ENCODE measurements at places on chromosomes 1 and 21.

GRCh38 chr1:109467301-109467777 lies 993 bp downstream of the SYPL2 start:
- DNase-seq: no peak

DNA sequence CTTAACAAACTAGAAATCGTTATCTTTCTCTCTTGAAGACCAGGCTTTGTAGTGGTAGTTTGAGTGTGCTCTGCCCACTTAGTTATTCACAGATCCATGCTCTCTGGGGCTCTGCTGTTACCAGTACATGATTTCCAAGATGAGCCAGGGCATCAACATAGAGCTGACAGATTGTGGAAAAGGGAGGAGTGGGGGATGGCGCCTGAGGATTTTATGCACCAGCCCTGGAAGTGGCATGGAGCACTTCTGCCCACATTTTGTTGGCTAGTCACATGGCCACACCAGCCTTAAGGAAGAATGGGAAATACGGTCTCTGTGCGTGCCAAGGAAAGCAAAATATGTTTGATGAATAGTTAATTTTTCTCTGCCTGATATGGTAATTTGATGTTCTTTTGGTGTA lies 18.2 kb downstream of the TSNAX start:
- DNase-seq: no peak

DNA sequence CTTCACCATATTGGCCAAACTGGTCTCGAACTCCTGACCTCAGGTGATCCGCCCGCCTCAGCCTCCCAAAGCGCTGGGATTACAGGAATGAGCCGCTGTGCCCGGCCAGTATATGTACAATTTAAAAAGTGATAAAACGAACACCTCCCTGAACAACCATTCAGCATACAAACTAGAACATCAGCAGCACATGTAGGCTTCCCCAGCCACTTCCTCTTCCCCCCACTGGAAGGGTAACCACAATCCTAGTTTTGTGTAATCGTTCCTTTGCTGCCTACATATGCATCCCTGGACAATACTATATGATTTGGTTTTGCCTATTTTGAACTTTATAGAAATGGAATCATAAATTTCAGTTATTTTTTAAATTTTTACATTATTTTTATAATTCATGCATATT lies 60.4 kb downstream of the DESI2 start:
- no peak for DNase-seq

DNA sequence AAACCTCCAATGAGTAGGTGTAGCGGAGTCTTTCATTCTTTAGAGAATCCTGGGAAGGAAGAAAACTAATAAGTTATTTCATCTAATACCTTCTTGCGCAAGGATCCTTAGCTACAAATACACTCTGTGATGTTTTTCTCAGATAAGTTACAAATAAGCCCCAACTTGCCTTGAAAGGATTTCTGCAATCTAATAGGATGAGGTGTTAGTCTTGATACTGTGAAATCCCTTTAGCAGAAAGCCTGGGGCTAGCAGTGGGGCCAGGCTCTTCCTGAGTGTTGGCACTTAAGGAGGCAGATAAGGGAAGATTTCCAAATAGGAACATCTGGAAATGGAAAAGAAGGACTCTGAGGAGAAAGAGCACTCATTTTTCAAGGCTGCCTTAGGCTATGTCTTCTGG lies 168.0 kb upstream of the DAB1 start:
- no peak for DNase-seq

DNA sequence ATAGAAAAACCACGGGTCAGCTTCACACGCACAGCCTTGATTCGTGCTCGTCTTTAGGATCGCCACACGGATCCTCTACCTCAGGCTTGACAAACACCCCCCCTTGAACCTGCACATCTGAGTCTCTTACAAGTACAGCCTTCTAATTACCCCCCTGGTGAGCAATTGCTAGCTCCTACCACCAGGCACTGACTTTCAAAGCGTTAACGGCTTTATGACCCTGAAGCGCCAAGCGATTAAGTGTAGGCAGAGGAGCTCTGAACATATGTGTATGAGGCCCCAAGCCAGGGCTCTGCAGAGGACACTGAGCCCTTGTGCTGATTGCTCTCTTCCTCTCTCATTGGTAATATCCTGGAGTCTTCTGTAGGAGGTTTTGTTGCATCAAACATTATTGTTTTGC lies 55.7 kb upstream of the EPHA8 start:
- DNase-seq: no peak

GRCh38 chr1:167052389-167052788 lies 37.8 kb downstream of the GPA33 start:
- DNase-seq: no peak

GRCh38 chr1:203531063-203531462 lies 37.1 kb downstream of the OPTC start:
- DNase-seq: no peak

DNA sequence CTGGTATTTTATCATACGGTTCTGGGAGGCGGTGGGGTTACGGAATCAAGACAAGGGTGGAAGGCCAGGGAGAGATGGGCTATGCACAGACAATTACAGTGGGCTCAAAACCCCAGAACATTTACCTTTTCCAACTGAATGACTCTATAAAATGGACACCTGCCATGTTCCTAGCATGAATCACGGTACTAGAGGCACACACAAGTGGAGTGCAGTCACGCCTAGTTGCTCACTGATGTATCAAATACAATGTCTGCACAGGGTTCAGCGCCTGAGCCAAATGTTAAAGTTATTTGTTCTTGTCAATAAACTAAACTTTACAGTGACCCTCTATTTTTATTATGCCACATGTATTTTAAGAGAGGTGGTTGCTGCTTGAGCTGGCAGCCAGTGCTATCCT lies 121.4 kb downstream of the ATG4C start:
- DNase-seq: no peak

DNA sequence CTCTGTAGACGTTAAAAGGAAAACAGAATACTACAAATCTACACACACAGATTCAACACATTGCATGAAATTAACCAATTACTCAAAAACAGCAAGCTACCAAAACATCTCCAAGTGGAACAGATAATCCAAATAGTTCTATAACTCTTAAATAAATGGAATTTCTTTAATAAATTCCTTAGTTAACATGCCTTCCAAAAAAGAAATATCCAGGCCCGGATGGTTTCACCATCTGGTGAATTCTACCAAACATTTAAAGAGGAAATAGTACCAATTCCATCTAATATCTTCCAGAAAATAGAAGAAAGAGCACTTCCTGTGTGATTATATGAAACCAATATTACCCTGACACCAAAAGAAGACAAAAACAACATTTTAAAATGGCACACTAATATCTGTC lies 52.8 kb upstream of the COL6A2 start:
- no peak for DNase-seq

DNA sequence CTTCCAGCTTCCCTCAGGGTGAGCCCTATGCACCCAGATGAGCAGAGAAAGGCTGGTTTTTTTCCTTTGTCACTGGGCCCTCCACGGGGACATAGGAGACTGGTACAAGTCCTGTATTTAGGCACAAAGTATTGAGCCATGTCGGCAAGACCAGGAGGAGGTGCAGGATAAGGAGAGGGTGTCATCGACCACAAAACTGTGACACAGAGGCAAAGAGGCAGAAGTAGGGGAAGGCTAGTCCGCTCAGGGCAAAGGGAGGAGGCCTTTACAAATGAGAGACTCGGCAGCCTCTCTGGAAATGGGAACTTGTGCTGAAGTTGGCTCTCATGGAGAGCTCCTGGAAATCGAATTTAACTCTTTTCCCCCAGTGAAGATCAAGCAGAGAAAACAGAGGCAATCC lies 70.7 kb upstream of the CAMK1G start:
- no peak for DNase-seq

DNA sequence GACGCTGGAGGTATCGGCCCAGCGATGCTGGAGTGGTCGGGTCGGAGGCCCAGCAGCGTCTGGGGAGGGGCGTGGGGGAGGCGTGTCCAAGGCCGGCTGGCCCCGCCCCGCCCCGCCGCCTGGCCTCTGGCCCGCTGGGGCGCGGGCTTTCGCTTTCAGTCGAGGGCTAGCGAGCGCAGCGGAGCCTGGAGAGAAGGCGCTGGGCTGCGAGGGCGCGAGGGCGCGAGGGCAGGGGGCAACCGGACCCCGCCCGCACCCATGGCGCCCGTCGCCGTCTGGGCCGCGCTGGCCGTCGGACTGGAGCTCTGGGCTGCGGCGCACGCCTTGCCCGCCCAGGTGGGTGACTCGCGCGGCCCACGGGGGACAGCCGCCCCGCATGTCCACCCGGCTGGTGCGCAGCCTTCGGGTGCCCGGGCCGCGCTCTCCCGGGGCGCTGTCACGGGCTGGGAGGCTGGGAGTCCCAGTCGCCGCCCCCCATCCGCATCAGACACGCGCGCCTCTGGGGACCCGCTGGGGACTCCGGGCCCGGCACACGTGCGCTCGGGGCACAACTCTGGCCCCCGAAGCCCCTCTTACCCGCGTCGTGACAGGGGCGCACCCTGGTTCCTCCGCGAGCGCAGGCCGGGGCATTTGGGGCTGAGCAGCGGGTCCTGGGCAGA lies at the start of gene TNFRSF1B:
Gene TNFRSF1B, plus strand, starts transcription at position 158 of the 659 bp plus-strand sequence. Its CDS starts 101 bp downstream, at position 259.
- DNase-seq: no peak

- DNase-seq: no peak
Observed at GRCh38 chr1:93713341-93713740, 31.7 kb upstream of the BCAR3 start.

DNA sequence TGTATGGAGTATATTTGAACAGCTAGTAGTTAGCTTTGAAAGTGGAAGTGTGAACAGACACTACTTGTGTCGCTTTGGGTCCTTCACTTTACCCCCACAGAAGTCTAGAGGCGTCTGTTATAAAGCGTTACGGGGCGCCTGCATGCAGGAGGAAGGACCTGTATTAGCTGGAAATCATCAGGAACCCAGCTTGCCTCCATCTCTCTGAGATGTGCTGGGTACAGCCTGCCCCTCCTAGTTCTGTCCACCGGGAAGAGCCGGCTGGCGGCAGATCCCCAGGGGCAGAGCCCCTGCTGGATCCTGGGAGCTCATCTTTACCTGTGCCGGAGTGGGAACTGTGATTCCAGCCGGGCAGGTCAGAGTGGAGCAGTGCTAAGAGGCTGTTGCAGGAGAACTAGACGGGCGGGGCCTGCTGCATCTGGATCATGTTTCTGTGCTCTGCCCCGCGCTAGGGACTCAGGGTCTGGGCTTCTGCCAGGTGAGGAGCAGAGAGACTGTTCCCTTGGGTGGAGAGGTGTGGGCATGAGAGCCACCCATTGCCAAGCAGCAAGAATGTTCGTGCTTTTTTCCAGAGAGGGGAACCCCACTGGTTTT lies 22.3 kb upstream of the SPSB1 start:
- DNase-seq: no peak

DNA sequence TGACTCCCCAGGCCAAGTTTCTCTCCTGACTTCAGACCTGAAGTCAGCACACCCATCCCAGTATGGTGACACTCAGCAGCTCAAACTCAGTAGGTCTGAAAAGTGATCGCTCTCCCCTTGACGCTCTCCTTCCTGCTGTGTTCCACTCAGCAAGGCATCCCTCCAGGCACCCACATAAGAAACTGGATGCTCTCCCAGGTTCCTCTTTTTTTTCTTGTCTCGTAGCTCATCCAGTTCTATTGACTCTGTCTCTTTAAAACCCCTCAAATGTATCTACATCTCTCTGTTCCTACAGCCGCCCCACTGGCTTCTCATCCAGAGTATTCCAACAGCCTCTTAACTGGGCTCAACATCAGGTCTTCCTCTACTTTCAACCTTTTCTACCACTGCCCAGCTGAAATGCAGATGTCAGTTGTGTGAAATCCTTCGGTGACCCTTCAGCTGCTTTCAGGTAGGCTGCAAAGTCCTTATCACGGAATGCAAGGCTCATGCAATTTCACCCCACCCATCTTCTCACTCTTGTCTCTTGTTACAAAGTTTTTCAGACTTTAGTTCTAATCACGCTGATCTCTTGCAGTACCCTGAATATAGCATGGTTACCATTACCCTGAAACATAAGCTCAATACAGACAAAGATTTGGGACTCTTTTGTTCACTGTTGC lies 286.2 kb upstream of the POU3F1 start:
- no peak for DNase-seq

DNA sequence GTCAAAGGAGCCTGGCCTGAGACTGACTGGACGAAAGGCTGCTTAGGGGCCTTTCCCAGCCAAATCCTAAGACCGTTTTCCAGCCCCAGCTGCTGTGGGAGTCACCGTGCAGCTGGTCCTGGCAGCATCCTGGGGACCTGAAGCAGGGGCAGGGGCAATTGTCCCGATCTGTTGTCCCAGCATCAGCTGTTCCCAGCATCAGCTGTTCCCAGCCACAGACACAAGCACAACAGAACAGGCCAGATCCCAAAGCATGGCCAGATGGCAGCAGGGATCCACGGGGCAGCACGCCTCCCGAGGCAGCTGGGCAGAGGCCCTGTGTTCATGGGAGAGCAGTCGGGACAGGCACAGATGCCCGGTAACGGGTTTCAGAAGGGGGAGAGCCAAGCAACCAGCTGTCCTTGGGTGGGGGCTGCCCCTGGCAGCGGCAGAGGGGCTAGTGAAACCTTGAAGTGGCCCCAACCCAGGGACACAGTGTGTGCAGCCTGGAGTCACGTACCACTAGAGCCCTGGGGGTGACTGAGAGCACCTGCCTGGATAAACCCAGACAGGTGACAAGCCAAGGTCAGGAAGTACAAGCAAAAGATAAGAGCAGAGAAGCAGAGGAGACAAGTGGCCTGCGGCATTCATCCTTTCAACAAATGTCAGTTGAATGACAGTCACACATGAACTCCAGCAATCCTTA lies 13.3 kb downstream of the CELA2B start:
- no peak for DNase-seq

DNA sequence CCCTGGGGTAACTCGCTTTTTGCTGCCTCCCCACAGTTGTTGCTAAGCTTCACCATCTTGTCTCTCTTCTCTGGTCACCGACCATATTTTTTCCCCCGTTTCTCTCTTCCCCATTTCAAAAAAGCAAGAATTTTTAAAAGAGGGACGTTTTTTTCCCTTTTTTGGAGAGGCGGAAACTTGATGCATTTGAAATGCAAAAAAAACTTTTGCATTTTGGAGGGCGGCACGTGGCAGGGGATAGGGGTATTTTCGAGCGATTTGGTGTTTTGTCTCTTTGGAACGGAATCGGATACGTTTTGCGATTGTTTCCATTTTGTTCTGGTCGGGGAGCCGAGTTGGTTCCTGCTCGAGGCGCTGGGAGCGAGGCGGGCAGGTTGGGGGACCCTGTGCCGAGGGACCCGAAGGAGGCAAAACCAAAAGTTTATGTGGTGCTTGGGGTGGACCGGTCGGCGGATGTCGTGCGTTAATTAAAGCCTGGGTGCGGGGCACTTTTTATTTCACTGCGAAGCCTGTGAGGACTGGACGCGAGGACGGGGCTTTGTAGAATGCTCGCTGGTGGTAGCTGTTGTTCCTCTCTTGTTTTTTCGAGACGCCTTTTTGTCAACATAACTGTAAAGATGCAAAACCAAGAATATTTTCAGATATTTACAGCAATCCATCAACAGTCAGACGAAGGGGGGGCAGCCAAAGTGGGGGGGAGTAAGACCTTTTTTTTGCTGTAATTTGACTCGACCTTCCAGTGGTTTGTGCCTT lies 884 bp downstream of the H3-3A start:
- peak; percentile 21 for DNase-seq

DNA sequence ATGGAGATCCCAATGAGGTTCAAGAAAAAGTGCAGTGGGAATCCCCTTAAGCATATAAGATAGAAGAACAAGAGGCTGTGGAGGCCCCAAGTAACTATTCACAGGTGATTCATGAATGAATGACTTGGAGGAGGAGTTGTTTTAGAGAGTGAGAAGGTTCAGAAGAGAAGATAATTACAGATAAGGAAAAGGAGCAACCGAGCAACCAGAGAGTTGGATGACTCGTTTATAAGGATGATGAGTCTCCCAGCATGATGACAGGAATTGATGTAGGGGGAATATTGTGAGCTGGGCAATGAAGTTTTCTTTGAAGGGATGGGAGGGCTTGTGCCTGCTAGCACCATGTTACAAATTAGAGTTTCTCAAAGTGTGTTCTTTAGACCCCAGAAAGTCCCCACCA lies 9.8 kb downstream of the C8A start:
- DNase-seq: no peak

GRCh38 chr1:180053594-180054567 lies 99.3 kb downstream of the CEP350 start:
- DNase-seq: no peak

All from stimulated activated CD8-positive, alpha-beta memory T cell treated with anti-CD3 and anti-CD28 coated beads, Interleukin-15, amount 100 ng/mL, for 1 hour (primary cell).